Stimulated activated CD4-positive, alpha-beta T cell treated with anti-CD3 and anti-CD28 coated beads, Interleukin-2, amount 100 ng/mL, for 48 hours (primary cell): ENCODE measurements at places on chromosomes 12 and 14.
A peak's percentile ranks its signal among the peaks of the same experiment; 100 is the strongest.

GRCh38 chr14:33393231-33393894 is 454.7 kb downstream of the NPAS3 start:
- no peak for DNase-seq

- no peak for DNase-seq
Observed at GRCh38 chr12:126719912-126720705, 1546.9 kb upstream of the TMEM132C start.

- DNase-seq, result no peak
Observed at GRCh38 chr12:69348162-69348938, at the start of gene LYZ. TSS of gene LYZ (plus strand) at chr12:69348381. CDS start at chr12:69348409, 28 bp downstream.

GRCh38 chr14:61575126-61575525 is 120.2 kb upstream of the HIF1A start:
- DNase-seq, result no peak

DNA sequence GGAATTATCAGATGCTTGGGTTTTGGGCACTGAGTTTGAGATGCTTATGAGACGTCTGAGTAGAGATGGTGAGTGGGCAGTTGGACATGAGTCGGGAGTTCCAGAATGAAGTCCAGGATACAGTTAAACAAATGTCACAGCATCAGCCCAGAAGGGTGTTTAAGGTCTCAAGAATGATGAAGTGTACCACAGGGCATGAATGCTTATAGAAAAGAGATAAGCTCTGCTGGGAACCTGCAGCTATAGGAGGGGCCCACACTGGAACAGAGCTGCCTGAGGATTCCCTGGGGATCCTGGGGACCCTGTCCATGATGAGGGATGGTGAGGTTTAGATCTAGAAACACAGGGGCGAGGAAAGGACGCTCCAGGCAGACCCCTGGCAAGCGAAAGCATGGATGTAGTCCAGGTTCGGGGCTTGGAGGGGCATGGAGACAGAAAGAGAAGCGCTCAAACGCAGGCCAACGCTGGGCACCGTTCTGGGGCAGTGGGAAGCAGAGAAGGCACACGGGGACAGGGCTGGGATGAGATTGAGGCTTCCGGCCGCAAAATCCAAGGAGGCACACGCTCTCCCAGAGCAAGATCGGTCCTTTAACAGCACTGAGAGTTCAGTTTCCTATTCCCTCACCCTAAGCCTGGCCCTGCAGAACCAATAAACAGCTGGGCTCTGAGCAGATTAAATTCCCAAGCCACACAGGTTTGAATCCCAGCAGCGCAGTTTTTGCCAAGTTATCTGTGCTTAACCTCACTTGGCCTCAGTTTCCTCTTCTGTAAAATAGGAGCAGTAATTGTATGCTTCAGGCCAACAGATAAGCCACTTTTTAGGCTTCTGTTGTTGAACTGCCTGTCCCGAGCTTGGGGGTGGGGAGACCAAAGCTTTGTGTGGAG is 52.9 kb downstream of the EID3 start:
- no peak for DNase-seq

GRCh38 chr12:19896041-19896440 is 456.7 kb downstream of the AEBP2 start:
- DNase-seq, result no peak

DNA sequence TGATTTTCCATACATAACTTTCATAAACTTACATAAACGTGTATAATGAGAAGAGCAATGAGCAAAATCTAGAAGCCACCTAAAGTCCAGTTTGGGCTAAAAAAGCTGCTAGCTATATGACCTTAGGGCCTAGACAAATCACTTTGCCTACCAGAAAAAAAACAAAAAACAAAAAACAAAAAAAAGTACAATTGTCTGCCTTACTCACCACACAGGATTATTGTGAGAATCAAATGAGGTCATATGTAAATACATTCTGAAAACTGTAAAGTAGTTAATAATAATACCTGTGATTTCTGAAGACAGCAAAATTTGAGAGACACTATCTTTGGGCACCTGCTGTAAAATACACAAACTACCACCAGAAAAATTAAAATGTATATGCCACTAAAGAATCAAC is 4.2 kb downstream of the ATP2B1 start:
- no peak for DNase-seq

DNA sequence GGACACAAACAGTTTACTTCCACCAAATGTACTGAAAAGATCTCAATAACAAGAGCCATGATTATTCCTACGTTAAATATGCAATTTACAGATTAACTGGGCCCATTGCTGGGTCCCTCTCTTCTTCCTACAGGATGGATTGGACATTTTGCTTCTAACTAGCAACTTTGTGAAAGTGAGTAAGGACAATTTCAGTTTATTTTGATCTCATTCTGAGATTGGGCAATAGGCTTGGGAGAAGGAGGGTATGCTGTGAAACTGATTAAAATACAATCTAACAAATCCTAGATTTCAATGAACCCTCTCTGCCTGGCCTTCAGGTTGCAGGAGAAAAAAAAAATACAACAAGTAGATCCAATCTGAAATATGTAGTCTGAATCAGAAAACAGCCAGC is 121.5 kb downstream of the PRKD1 start:
- DNase-seq, result no peak

DNA sequence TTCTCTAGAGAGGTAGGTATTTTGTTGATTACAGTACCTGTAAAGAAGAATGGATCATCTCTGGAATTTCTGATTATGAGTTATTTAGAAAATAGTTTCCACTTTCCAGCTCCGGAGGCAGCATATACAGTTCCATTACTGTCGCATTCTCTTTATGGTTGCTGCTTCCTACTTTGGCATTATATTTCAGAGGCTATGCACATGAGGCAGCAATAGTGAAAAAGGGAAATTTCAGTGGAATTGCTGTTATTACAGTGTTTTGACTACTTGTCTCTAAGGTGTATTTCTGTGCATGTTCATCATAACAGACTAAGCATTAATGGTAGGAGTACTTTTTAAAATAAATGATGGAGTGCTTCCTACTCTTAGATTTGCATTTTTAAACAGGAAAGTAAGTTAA is 10.2 kb downstream of the GNG2 start:
- no peak for DNase-seq

DNA sequence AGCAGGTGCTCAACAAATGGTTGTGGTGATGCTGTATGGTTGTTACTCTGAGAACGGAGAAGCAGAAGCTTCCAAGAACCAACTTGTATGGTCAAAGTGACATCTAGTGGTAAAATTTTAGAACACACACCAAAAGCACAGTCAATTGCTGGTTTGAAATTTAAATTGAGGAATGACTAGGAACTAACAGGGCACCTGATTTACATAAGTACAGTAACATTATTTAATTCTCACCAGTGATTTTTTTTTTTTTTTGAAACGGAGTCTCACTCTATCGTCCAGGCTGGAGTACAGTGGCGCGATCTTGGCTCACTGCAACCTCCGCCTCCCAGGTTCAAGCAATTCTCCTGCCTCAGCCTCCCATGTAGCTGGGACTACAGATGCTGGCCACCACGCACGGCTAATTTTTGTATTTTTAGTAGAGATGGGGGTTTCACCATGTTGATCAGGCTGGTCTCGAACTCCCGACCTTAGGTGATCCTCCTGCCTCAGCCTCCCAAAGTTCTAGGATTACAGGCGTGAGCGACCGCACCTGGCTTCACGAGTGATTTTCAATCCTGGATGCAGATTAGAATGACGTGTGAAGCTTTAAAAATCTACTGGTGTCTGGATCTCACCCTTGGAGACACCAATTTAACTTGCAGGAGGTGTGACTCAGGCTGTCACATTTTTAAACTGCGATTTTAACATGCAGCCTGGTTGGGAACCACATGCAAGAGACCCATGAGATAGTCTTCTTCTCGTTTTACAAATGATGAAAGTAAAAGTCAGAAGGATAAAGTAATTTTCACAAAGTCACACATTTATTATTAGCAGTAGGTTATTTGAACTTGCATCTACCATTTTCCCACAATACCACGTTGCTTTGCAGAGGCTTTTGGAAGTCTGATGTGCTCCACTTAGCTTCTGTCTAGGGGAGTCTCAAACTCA is 14.1 kb upstream of the NUMB start:
- no peak for DNase-seq

DNA sequence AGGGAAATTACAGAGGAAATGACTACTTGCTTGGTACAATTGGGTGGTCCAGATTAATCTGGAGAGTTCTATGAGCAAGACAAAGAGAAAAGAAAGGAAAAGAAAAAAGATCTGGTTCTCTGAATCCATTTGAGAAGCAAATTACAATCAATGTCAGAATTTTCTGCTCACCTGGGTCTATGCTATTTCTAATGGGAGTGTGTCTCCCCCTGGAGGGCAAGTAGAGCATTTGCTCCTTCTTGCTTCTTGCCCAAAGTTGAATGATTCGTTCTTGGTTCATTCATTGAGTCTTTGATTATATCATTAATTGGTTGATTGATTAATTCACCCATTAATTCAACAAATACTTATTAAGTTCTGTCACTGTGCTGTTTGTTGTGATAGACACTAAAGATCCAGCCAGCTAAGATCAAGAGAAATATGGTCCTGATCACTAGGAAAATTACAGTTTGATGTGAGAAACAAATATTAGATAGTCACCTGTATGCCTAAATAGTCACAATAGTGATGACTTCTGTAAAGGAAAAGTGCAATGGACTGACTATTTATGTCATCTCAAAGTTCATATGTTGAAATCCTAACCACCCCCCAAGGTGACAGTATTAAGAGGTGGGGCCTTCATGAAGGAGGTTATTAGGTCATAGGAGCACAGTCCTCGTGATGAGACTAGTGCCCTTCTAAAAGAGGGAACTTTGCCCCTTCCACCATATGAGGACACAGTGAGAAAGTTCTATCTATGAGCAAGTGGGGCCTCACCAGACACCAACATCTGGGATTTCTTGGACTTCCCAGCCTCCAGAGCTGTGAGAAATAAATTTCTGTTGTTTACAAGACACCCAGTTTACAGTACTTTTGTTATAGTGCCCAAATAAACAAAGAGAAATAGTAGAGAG is 8.0 kb upstream of the ASB8 start:
- peak; percentile 43 for DNase-seq

- DNase-seq, result no peak
Observed at GRCh38 chr12:66851134-66851533, 172.3 kb upstream of the GRIP1 start.

DNA sequence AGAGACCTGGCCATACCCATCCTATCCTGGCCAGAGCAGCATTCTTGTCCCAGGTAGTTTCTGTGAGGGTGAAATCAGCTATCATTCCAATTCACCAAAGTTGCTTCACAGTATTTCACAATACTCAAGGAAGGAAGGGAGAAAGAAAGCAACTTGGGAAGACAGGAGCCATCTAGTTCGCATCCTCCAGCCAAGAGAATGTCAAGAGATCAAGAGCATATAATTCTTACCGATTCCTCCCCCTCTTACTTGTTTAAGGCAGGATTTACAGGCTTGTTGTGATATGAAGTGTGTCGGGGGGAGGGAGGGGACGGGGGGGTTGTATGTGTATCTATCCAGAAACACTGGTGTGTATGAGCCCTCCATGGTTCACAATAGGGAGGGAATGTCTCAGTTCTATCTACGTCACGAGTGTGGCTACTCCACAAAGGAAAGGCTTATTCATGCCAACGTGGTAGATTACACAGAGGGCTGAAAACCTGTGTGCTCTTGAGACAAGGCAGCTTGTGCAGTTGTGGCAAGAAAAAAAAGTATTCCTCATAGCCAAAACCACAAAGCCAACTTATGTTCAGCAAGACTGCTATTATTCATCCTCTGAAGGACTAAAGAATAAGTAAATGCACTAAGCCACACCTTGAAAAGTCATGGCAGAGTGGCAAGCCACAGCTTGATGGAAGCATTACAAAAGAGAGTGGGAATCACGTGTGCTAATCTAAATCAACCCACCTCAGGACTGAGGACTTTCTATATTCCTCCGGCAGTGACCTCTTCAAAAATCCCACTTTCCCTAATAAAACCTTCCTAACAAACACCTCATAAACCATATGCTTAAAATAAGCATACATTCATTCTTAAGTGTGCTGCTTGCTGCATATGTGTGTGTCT is 35.0 kb downstream of the CORO1C start:
- DNase-seq, result no peak

- no peak for DNase-seq
Observed at GRCh38 chr12:64088431-64089349, 133.4 kb downstream of the KICS2 start.

DNA sequence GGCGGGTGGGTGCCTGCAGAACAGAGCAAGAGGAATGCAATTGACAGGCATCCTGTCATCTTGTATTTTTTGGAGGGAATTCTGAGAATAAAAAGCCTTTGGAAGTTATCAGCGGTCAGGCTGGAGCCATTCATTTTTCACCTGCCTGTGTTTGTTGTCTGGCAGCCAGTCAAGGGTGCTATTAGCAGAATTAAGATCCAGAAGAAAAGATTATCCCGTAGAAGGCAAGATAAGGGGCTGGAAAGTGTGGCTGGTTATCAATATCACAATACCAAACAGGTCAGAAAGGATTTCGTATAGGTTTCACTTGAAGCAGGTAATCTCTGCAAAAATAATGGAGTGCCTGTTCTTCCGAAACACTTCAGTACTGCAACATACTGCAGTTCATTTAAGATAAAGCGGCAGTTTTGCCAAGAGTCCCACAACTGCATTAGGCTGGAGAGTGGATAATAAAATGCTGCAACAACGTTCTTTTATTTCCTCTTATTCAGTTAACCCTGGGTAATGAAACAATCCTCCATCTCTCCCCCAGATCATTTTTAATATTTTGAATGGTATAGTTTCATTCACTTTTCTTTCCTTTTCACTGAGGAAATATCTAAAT is 171.2 kb upstream of the CDKN3 start:
- DNase-seq, result no peak

DNA sequence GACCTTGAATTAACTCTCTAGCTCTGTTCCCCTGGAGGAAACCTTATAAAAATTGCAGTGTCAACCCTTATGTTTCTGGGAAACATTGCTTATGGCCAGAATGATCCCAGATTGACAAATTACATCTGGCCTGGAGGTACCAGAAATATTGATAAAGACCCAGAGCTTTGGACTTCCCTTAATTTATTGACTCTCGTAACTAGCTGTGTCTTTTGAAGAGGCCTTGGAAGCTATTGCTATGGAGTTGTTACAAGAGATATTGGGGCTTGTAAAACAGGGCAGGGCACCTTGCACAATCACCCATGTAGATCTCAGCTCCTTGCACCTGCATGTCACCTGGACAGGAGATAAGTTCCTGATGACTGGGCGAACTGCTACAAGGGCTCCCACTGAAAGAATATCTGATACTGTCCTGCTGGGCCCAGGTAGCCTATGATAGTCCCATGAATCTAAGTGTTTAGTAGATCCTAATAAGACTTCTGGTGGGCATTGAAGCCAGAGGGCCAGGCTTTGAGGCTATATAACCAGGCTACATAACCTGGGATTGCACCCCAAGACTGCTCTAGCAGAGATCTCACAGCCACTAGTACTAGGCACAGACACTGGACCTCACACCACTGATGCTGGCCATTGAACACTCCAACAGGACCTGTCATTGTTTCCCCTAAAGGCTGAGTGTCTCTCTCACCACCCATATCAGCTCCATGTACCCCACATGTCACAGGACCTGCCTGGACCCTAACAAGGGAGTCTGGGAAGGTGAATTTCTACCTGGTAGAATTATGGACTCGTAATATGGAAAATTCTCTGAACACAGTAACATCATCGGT is 135.7 kb upstream of the PWP1 start:
- DNase-seq, result no peak

- no peak for DNase-seq
Observed at GRCh38 chr12:32535288-32535999, 136.1 kb downstream of the FGD4 start.
